D721Med (cell line): ENCODE measurements at places on chromosomes 2 and 18.

DNA sequence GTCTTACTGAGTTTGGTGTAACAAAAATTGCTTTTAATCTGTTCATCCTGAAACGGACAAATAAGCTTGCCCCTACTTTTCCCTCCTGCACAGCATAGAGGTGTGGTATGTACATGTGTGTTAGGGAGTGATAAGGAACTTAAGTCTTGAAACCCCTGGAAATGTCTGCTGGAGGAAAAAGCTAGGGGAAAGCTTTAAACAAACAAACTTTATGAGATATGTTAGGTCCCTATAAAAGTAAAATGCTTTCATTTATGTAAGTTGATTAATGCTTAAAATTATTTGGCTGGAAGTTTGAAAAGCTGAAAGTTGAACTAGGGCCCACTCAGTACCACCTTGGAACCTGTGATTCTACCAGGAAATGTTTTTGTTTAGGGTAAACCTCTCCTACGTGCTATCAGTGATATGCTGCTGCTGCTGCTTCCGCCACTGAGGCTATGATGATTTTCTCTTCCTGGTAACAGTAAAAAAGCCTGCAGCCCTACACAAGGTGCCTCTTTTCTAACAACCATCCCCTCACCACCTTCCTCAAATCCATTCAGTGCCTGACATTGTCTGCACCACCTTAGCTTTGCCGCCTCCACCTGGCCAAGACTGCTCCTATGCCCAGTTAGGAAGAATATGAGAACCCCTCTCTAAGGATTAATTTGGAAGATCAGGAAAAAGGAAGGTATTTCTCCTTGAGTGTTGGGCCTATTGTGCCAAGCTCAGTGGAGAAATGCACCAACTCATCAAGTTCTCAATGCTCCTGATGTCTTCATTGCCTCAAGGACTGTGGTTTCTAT is 2.5 kb upstream of the YES1 start:
- no peak for DNase-seq

DNA sequence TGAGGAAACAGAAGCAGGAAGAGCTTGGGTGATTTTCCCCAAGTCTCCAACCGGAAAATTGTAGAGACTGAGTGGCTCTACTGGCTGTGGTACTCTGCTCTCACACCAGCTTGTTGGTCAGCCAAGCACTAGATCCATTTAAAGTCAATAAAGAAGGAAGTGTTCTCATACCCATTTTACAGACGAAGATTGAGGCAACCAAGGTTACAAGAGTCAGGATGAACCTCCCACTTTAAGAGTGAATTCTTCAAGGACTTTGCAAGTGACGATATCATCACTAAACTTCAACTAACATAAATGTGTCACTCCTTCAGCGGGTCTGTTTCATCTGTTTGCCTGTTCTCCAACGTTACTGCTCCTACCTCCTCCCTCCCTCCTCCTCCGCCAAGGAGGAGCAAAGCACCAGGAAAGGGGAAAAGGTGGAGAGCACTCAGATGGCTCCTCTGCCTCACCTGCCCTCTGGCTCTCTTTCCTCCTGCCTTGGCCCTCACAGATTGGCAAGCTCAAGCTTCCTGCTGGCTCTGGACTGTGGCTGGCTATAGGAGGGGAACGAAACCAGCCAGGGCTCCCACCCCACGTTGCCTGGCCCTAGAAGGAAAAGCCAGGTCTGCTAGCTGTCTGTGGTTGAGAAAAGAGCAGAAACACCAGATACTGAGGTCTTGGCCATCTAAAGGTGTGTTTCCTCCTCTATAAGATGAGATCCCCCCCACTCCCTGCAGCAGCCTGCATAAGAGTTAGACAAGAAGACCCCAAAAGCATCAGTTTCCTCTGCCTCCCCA is 3.6 kb upstream of the RAB11FIP5 start:
- no peak for DNase-seq

DNA sequence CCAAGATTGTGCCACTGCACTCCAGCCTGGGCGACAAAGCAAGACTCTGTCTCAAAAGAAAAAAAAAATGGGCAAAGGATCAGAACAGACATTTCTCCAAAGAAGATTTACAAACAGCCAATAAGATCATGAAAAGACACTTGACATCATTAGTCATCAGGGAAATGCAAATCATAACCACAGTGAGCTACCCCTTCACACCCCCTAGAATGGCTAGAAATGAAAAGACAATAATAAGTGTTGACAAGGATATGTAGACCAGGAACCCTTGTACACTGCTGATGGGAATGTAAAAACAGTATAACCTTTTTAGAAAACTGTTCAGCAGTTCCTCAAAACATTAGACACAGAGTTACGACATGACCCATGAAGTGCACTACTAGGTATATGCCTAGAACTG is 18.4 kb upstream of the MTERF4 start:
- DNase-seq, result no peak

DNA sequence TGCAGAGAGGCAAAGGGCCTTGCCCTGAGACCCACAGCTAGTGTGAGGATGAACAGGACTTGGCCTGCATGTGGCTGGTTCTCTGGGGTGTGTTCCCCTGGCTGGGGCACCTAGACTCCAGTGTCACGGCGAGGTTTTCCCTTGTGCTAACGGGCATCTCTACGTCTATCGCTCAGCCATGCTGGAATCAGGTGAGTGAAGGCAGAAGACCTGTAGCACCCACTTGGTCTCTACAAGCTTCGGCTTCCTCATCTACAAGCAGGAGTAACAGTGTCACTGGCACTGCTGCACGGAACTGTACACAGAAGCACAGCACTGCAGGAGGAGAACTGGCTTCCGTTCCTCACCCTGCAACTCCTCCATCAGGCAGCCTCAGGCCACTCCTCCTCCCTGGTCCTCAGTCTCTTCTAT is 30.6 kb downstream of the HS1BP3 start:
- DNase-seq, result no peak

DNA sequence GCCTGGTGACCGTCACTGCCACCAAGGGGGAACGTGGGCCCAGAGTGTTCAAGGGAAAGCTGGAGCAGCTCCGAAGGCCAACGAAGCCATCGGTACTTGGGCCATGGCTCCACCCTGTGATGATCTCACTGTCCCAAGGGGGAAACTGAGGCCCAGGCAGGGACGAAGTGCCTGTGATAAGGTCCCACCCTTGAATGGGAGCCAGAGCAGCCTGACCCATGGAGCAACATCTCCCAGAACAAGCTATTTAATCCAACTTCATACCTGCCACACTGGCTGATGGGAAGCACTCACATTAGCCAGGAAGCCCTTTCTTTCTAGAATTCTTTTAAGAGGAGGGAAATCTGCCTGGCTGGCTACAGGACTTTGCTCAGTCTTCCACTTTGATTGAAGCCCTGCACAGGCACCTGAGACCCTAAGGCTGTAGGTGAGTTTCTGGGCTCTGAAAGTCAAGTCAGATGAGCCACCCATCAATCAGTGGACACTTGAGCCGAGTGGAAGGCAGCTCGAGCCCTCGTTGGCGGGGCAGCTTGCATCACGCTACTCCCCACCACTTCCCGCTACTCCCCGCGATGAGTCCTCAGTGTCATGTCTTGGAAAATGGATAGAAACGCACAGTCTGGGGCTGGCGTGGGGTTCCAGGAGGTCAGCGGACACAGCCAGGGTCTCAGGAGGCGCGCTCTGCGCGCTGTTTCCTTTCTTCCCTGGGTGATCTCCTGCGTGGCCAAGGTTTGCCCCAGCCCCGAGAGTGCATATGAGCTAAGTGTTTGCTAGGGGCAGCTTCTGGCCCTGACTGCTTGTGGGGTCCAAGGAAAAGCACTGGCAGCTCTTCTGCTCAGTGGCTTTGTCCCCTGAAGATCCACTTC is 2.5 kb upstream of the HS6ST1 start:
- DNase-seq, result peak; percentile 14

- DNase-seq, result no peak
These were observed 1427.7 kb upstream of the CELF4 start for GRCh38 chr18:38993342-38993741.

GRCh38 chr2:37653805-37654378 is 17.6 kb downstream of the CDC42EP3 start:
- DNase-seq, result no peak

- no peak for DNase-seq
These were observed 8.6 kb upstream of the ME2 start for GRCh38 chr18:50870138-50870845.

- no peak for DNase-seq
These were observed 74.3 kb downstream of the ZBTB7C start for GRCh38 chr18:48334845-48335244.

DNA sequence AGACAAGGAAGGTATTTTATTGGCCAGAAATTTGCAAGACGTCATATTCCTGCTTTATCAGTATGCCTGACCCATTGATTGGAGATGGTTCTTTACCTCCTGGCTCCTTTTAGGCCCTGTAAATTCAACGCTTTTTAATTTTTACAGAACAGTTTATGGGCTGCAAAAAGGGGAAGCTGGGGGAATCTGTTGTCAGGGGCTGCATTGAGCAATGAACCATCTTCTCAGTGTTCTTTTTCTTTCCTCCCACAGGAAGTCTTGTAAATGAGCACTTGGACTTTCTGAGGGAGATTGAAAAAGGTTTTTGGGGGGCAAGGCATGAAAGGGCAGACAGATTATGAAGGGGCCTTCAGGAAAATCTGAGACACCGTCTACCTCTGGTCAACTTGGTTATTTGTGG is 503.6 kb upstream of the TNP1 start:
- DNase-seq, result no peak

DNA sequence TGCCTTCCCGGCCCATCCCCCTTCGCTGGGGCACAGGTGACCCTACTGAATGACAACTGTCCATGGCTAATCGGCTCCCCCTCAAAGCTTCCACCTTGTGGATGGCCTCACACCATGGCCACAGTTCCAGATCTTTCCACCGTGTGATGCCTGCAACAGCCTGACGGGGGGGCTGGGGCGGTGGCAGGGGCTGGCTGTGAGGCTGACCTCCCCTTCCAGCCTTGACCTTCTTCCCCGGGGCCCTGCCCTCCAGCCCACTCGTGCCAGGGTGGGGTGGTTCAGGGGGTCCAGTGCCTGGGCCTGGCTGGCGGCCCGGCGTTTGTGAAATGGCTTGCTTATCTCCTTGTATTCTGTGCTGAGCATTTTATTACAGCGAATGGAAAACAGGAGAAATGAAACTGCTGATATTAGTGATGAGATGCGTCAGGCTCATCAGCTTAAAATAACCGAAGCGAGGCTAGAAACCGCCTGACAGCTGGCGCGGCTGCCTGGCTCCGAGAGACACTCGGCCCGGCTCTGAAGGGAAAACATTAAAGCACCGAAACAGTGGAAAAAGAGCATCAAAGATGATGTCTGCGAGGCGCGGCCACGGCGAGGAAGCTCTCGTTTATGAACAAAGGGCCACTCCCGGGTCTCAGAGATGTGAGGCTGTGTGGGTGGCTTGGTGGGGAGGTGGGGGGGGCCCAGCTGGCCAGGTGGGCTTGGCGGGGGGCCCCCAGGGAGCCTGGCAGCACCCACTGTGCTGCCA is 916 bp upstream of the PDCD1 start:
- no peak for DNase-seq

- no peak for DNase-seq
These were observed 103.1 kb upstream of the THOC1 start for GRCh38 chr18:370751-371608.

DNA sequence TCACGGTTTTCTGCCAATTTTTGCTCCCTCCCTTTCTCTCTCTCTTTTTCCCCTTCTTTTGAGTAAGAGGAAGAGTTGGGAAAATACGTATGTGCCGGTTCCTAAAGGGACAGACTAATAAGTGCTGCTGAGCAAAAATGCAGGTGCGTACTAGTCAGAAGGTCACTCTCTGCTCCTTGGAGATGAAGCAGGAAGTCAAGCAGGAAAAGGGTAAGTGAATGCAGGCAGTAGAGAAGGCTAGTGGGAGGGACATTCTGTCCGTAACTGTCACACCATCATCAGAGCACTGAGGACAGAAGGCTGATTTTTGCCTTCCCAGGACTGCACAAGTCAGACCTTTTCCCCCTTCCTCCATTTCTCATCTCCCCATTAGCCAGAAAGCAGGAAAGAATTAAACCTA is 105.7 kb downstream of the CDH2 start:
- no peak for DNase-seq

GRCh38 chr2:74512744-74513604 is 1.3 kb upstream of the TLX2 start:
- peak; percentile 83 for DNase-seq

- no peak for DNase-seq
These were observed 89.3 kb downstream of the PLEKHM3 start for GRCh38 chr2:207935991-207936370.

GRCh38 chr2:240933048-240933965 is 27.2 kb downstream of the CROCC2 start:
- DNase-seq, result no peak

GRCh38 chr2:174969091-174969734 is 36.0 kb downstream of the CHN1 start:
- no peak for DNase-seq

DNA sequence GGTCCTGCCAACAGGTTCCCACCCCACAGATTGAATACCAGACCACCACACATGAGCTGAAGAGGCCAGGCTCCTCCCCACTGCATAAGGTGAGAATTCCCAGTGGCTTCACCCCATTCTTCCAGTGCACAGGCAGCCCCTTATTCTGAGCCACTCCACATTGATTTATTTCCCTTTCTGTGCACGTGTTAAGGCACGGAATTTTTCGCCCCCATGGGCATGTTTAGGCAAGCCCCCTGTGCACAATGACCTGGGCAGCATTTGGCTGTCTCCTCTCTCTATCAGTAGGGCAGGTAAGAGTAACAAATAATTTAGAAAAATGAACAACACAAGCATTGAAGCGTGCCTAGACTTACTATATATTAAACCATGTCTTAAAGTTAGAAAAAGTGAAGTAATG is 15.2 kb upstream of the CHAC2 start:
- no peak for DNase-seq

DNA sequence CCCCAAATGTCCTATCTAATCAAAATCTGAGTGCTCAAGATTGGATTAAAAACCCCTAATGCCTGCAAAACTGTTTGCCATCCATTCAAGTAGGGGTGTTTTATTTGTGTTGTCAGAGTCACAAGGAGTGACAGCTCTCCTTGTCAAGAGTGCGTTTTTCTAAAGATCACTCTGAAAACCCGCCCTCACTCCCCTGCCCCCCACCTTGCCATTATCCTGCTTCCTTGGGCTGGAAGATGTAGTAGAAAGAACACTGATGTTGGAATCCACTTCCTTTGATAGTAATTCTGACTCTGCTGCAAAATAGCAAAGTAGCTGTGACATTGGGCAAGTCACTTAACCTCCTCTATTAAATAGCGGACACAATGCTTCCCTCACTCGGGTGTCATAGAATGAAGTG is 155.6 kb downstream of the TSN start:
- DNase-seq, result no peak

GRCh38 chr2:127254386-127254981 is 34.4 kb upstream of the CYP27C1 start:
- no peak for DNase-seq
